Pulmonary artery endothelial cell (primary cell): ENCODE measurements at places on chromosomes 1 and 21.

DNA sequence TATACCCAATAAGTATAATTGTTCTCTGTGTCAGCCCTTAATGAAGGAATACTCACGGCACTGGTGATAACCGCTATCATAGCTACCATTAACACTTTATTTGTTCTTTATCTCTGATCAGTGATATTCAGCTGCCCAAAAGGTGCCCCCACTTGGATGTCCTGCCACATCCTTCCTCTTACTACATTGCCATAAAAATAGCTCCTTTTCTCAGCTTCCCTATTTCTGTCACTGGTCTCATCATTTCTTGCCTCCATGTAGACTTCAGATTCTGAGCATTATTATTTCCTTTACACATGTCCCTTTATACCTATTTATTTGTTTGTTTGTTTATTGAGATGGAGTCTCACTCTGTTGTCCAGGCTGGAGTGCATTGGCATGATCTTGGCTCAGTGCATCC lies 2.7 kb upstream of the RAB29 start:
- DNase-seq, result no peak

DNA sequence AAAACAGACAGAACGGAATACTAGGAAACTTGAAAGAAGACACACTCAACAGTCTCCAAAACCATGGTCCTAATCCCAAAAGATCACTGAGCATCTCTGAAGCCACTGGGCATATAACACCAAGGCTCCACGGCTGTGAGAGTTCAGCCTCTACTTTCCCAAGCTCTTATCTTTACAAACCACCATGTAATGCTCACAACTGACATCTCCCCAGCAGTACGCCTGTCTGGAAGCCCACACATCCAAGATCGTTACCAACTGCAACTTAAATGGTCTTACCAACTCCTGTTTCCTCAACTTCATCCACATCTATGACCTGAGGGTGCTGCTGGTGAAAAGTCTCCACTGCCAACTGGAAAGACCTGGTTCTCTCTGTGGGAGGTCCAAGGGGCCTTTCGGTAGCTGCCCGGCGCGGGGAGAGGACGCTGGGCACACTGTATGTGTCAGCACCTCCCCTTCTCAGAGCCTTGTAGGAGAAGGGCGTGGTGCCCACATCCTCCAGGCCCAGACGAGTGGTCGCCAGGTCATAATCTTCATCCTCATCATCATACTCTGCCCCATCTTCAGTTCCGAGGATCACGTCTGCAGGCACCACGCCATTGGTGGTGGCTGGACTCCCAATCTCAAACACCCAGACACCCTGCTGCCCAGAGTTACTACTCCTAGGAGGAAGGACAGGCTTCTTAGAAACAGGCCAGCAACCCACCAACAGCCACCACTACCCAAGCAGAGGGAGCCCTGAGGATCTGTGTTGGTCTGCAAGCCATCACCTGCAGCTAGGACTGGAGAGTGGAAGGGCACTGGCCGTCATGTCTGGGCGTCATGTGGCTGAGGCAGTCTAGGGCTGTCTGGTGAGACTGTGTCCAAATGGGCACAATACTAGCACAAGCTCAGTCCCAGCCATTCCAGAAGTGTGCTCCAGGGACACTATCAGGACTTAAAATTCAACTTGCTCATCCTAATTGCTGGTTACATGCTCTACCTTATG lies 23.0 kb downstream of the NID1 start:
- DNase-seq, result no peak

- DNase-seq, result no peak
Measured at GRCh38 chr1:3213730-3214129, 144.7 kb downstream of the PRDM16 start.

GRCh38 chr1:180175291-180175690 lies 20.6 kb downstream of the QSOX1 start:
- DNase-seq, result no peak

- no peak for DNase-seq
Measured at GRCh38 chr21:42837421-42838211, 41.7 kb downstream of the WDR4 start.

- no peak for DNase-seq
Measured at GRCh38 chr1:21258331-21259134, 31.7 kb downstream of the ECE1 start.
